ENCODE measurements at places on chromosomes 16 and 17.

- DNase-seq = no peak
These were observed 7.1 kb downstream of the FAHD1 start for GRCh38 chr16:1834096-1834495.

DNA sequence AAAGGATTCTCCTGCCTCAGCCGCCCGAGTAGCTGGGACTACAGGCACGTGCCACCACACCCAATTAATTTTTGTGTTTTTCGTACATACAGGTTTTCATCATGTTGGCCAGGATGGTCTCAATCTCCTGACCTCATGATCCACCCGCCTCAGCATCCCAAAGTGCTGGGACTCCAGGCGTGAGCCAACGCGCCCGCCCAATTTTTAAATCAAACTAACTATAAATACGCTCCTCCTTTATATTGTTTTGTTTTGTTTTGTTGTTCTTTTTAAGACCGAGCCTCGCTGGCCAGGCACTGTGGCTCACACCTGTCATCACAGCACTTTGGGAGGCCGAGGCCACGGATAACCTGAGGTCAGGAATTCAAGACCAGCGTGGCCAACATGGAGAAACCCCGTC is 1.9 kb upstream of the UTP6 start:
- no peak for DNase-seq

DNA sequence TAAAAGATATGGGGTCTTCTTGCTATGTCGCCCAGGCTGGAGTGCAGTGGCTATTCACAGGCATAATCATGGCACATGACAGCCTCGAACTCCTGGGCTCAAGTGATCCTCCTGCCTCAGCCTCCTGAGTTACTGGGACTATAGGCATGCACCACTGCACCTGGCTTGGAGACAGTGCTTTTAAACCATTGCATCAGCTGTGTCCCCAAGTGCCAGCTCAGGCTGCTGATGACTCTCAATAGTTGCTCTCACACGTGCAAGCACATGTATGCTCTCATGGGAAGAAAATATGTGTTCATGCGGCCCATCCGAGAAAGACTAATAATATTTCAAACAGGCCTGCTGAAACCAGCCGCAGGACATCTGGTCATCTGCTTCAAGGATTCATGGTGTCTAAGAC is 8.8 kb downstream of the CCL16 start:
- no peak for DNase-seq

DNA sequence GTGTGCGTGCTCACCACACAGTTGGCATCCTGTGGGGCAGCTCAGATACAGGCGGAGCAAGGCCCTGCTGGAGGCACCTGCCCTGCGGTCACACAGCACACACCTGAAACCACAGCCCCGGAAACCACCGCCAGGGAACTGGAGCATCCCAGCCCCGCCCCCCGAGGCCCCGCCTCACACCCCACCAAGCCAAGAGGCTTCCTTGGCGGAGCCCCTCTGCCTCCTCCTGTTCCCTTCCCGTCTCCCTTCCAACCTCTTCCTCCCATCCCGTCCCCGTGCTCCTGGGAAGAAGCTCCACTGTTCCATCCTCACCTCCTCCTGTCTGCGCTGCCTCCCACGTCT is 205.5 kb downstream of the NTN1 start:
- no peak for DNase-seq

DNA sequence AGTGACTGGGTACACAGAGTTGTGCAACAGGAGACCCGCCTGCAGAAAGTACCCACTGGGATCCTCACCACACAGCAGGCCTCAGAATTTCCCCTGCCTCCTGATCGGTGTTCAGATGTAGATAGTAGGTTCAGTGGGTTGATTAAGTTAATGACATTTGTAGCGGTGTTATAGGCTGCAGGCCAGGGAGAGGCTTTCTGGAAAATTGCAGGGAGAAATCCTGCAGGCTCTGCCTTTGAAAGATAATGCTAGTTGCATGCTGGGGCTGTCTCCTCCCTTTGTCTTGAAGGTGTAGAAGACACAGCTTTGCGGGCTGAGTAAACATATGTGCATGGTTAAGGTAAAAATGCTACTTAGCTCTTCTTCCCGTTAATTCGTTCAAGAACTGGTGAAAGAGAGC is 406.3 kb upstream of the RBFOX1 start:
- no peak for DNase-seq

DNA sequence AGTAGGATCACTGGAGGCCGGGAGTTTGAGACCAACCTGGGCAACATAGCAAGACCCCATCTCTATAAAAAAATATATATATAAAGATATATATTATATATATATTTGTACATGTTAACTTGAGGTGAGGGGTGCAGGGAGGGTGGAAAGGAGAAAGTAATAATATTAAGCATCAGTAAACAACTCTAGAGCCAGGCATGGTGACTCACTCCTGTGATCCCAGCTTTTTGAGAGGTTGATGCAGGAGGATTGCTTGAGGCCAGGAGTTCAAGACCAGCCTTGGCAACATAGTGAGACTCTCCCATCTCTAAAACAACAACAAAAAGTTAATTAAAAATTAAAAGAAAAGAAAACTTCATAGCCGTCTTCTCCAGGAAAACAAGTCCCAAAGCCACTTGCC is 61.7 kb upstream of the SMURF2 start:
- DNase-seq = no peak

DNA sequence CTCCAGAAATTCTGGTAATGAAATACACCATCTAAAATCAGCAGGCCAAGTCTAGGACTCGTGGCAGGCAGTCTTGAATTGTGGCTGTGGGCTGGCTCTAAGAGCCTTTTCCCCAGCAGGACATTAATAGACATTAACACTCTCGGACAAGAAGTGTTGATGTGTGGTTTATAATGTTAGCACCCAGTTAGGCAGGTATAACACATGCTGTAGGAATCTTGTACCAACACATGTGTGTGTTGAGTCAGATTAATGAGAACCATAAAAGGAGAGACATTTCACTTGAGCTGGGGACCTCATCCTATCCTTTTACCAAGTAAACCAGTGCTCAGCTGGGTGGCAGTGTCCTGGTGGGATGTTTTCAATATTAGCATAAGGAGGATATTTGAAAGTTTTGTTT is 264.5 kb downstream of the FTO start:
- no peak for DNase-seq

- DNase-seq = no peak
These were observed 100.5 kb downstream of the VAT1L start for GRCh38 chr16:77888871-77889270.

- DNase-seq = no peak
These were observed 25.7 kb downstream of the CIBAR2 start for GRCh38 chr16:85086347-85087291.
